ENCODE measurements at places on chromosomes 11 and 22. TPM values are rescaled to one million over a fixed set of nuclear protein-coding genes. Genes with fewer than 3 reads are reported as not detected.
A peak's percentile ranks its signal among the peaks of the same experiment; 100 is the strongest.

The SPDYC gene
- not detected for total RNA-seq

The TANGO2 gene
- 27.7 TPM for total RNA-seq

The HTR3A gene
- total RNA-seq, result 1.1 TPM

The C11orf58 gene
- 117 TPM for total RNA-seq

The FAM118A gene
- total RNA-seq, result 13.0 TPM

The HSCB gene
- total RNA-seq, result 13.2 TPM

The DEUP1 gene
- 0.57 TPM for total RNA-seq

The CRACR2B gene
- total RNA-seq, result 22.6 TPM

The CTSW gene
- 3.9 TPM for total RNA-seq

The C1QTNF4 gene
- total RNA-seq, result 0.25 TPM

The LIF gene
- total RNA-seq, result 10.7 TPM

The ABCC8 gene
- 1.3 TPM for total RNA-seq

- no peak for DNase-seq
- peaks cover 3% of the 10 kb centered on the region for H3K4me1 ChIP-seq
- no peak overlapping the region for H3K4me3 ChIP-seq
- H3K36me3 ChIP-seq, result no peaks in the 10 kb centered on the region
- H3K27ac ChIP-seq, result no peak overlapping the region
Observed at GRCh38 chr11:109971184-109971523, 122.0 kb upstream of the ZC3H12C start.

- no peaks in the 10 kb centered on the region for H3K36me3 ChIP-seq
- no peak overlapping the region for H3K4me3 ChIP-seq
- no peaks in the 10 kb centered on the region for H3K4me1 ChIP-seq
- H3K27ac ChIP-seq, result no peak overlapping the region
- no peak for DNase-seq
Observed at GRCh38 chr11:41446107-41446506, 13.3 kb downstream of the LRRC4C start.

DNA sequence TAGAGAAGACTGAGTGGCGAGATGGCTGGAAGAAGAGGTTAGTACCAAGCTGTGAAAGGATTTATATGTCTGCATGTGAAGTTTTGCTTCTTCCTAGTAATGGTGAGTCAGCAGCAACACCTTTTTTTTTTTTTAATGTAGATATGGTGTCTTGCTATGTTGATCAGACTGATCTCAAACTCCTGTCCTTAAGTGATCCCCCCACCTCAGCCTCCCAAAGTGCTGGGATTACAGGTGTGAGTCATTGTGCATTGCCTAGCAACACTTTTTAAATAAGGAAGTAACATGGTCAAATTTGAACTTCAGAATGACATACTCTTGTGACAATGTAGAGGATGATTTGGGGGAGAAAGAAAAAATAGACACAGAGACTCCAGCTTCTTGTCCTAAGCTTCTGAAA is 6.5 kb upstream of the CSTPP1 start:
- no peak for DNase-seq
- H3K27ac ChIP-seq, result no peak overlapping the region
- no peaks in the 10 kb centered on the region for H3K4me1 ChIP-seq
- H3K36me3 ChIP-seq, result no peaks in the 10 kb centered on the region

GRCh38 chr11:46294365-46295309 is 17.2 kb downstream of the CREB3L1 start:
- no peaks in the 10 kb centered on the region for H3K27me3 ChIP-seq
- peaks cover 4% of the 10 kb centered on the region for H3K4me1 ChIP-seq
- H3K27ac ChIP-seq, result no peak overlapping the region
- H3K36me3 ChIP-seq, result no peaks in the 10 kb centered on the region
- peak; percentile 69 for DNase-seq

GRCh38 chr11:36455658-36456111 is 54.4 kb downstream of the TRAF6 start:
- H3K27me3 ChIP-seq, result no peaks in the 10 kb centered on the region
- H3K27ac ChIP-seq, result peak overlapping the region; percentile 61
- peaks cover 3% of the 10 kb centered on the region for H3K4me1 ChIP-seq
- H3K4me3 ChIP-seq, result no peak overlapping the region

GRCh38 chr11:111541254-111542061 is 938 bp downstream of the LAYN start:
- H3K27ac ChIP-seq, result peak overlapping the region; percentile 48
- H3K27me3 ChIP-seq, result no peaks in the 10 kb centered on the region
- H3K4me1 ChIP-seq, result no peaks in the 10 kb centered on the region
- DNase-seq, result peak; percentile 73
- peak overlapping the region; percentile 44 for H3K4me3 ChIP-seq

- H3K27me3 ChIP-seq, result no peaks in the 10 kb centered on the region
- no peak overlapping the region for H3K27ac ChIP-seq
- H3K4me1 ChIP-seq, result no peaks in the 10 kb centered on the region
- no peak overlapping the region for H3K4me3 ChIP-seq
- no peaks in the 10 kb centered on the region for H3K36me3 ChIP-seq
- DNase-seq, result no peak
Observed at GRCh38 chr11:5040876-5041275, 5.5 kb upstream of the OR52J3 start.

DNA sequence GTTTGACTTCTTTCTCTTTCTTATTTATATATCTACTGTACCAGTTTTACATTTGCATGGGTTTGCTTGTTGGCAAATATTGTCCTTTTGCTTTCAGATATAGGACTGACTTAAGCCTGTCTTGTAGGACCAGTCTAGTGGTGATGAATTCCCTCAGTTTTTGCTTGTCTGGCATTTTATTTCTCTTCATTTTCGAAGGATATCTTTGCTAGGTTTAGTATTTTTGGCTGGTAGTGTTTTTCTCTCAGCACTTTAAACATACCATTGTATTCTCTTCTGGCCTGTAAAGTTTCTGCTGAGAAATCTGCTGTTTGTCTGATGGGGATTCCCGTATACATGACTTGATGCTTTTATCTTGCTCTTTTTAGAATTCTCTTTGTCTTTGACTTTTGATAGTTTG is 14.2 kb upstream of the ZBED5 start:
- H3K27me3 ChIP-seq, result no peaks in the 10 kb centered on the region
- H3K4me3 ChIP-seq, result no peak overlapping the region
- no peak for DNase-seq
- H3K4me1 ChIP-seq, result no peaks in the 10 kb centered on the region
- H3K27ac ChIP-seq, result no peak overlapping the region
- no peaks in the 10 kb centered on the region for H3K36me3 ChIP-seq

GRCh38 chr11:91587131-91587530 is 637.5 kb upstream of the FAT3 start:
- DNase-seq, result no peak
- H3K27me3 ChIP-seq, result no peaks in the 10 kb centered on the region
- no peak overlapping the region for H3K27ac ChIP-seq
- no peaks in the 10 kb centered on the region for H3K4me1 ChIP-seq
- no peak overlapping the region for H3K4me3 ChIP-seq

DNA sequence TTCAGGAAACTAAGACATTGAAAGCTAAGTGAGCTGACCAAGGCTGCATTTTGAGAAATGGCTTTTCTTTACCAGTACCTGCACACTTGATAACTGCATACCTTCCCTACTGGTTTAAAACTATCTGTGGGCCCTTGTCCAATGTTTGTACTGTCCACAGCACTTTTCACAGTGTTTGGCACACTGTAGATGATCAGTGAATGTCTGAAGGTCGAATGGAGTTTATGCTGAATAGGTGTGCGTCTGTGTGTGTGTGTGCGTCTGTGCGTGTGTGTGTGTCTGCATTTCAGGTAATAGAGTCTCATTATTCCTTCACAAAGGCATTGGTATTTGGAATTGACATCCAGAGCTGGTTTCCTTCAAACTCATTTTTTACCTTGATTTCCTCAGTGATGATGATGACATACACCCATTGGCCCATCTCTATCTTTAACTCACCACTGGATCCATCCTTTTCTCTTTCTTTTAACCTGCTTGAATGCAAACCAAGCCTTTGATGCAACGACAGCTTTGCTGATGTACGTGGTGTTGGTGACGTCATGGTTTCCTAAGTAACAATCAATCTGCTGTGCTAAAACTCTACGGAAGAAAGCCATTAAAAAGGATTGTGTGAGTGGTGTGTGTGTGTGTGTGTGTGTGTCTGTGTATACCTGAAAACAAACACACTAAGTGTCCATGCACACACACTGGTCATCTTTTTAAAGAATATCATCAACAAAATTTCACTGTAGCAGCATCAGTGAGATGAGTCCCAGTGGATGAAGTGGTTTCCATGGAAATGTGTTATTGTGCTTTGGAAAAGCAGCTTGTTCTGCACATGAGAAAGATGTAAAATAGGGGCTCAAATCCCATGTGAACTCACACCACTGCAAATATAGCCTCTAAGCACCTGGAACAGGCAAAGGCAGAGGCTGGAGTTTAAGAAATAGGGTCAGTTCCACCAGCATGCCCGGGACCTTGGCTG is 490.2 kb upstream of the B3GAT1 start:
- H3K36me3 ChIP-seq, result no peaks in the 10 kb centered on the region
- no peak for DNase-seq
- H3K4me1 ChIP-seq, result no peaks in the 10 kb centered on the region
- no peak overlapping the region for H3K27ac ChIP-seq
- no peaks in the 10 kb centered on the region for H3K27me3 ChIP-seq

DNA sequence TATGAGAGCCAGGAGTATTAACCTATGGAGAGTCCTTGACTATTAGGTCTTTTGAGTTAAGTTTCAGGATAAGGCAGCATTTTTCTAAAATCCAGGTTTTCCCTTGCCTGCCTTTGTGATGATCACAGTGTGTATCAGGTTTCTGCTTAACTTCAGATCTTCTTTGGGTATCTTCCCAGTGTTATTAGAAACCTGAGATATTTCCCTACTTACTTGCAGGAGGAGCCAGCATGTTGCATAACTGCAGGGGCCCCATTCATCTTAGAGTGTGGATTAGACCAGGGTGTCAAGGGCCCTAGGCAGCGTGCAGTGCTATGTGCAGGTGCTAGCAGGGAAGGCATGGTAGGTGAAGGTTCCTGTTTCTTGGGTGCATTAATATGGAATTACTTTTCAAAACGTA is 69.5 kb downstream of the ZNRF3 start:
- H3K36me3 ChIP-seq, result no peaks in the 10 kb centered on the region
- H3K27me3 ChIP-seq, result no peaks in the 10 kb centered on the region
- H3K4me1 ChIP-seq, result peaks cover 22% of the 10 kb centered on the region
- DNase-seq, result no peak
- no peak overlapping the region for H3K4me3 ChIP-seq

GRCh38 chr22:32336771-32337424 is 20.8 kb upstream of the RFPL3 start:
- peaks cover 2% of the 10 kb centered on the region for H3K4me1 ChIP-seq
- DNase-seq, result no peak
- no peaks in the 10 kb centered on the region for H3K36me3 ChIP-seq
- no peak overlapping the region for H3K4me3 ChIP-seq
- H3K27me3 ChIP-seq, result no peaks in the 10 kb centered on the region

- H3K27me3 ChIP-seq, result no peaks in the 10 kb centered on the region
- no peaks in the 10 kb centered on the region for H3K36me3 ChIP-seq
- H3K27ac ChIP-seq, result no peak overlapping the region
- no peak for DNase-seq
Observed at GRCh38 chr11:6757373-6757967, 14.3 kb downstream of the OR2AG2 start.

- H3K4me1 ChIP-seq, result no peaks in the 10 kb centered on the region
- no peaks in the 10 kb centered on the region for H3K27me3 ChIP-seq
- no peak overlapping the region for H3K27ac ChIP-seq
- DNase-seq, result no peak
Observed at GRCh38 chr11:9112075-9112474, 20.7 kb upstream of the SCUBE2 start.

- H3K4me1 ChIP-seq, result no peaks in the 10 kb centered on the region
- no peak overlapping the region for H3K4me3 ChIP-seq
- H3K27ac ChIP-seq, result no peak overlapping the region
- no peak for DNase-seq
- H3K27me3 ChIP-seq, result no peaks in the 10 kb centered on the region
Observed at GRCh38 chr11:84234011-84234410, 947.8 kb upstream of the CCDC90B start.

DNA sequence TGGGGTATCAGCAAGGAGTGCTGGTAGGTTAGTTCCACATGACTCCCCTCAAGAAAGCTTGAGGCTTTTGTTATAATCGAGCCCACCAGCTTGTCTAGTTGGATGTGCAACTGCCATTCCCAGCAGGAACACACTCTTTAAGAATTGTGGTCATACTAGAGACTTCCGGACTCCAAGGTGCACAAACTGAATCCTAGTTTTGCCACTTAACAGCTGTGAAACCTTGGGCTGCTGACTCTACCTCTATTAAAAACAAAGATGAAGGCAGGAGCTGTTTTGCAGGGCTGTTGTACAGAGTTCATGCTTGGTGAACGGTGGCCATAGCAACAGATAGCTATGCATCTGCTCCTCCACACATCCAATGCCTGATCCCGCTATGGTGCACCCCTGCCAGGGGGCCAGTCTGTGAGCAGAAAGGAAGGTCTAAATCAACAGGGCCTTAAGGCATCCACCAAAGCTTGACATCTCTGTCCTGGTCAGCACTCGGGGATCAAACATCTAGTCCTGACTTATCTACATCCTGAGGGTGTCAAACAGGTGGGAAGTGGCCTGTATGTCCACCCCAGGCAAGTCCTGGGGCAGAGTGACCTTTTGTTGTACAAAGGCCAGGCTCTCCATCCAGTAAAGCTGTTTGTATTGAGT is 36.4 kb downstream of the DKK3 start:
- no peaks in the 10 kb centered on the region for H3K4me1 ChIP-seq
- peak; percentile 65 for DNase-seq
- no peak overlapping the region for H3K4me3 ChIP-seq
- no peaks in the 10 kb centered on the region for H3K36me3 ChIP-seq

DNA sequence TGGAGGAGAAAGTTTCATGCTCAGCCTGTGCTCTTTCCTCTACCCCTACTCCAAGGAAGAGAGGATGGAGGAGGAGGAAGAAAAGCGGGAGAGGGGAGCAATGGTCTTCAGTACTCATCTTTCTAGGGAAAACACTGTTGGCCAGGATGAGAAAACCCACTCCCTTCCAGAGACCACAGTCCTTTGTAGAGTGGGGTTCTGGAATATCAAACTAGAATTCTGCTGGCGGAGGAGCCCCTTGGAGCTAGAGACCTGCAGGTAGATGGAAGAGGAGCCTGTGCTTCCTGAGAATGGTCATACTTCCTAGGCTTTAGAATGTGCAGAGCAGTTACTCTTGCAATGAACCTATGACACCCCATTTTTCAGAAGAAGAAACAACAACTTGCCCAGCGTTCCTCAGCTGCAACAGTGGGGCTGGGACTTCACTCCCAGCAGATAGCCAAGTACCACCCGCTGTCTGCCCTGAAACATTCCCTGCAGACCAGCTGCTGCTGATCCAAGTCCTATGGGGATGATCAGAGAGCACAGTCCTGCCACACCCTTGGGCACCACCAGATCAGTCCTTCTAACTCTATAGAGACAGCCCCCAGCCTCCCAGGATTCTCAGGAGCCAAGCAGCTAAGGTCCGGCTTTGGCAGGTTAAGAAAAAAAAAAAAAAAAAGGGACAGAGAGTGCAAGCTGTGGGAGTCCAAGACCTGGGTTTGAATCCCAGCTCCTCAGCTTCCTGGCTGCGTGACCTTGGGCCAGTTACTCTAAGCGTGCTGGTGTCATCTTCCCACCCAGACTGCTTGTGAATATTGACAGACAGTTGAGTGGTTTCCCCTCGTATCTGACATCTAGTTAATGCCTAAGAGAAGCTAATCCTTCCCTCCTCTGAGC is 664 bp downstream of the PTGDR2 start:
- H3K36me3 ChIP-seq, result peaks cover 3% of the 10 kb centered on the region
- H3K27me3 ChIP-seq, result no peaks in the 10 kb centered on the region
- no peak overlapping the region for H3K27ac ChIP-seq

GRCh38 chr11:19320827-19321226 is 80.1 kb upstream of the E2F8 start:
- DNase-seq, result no peak
- no peaks in the 10 kb centered on the region for H3K27me3 ChIP-seq
- H3K36me3 ChIP-seq, result no peaks in the 10 kb centered on the region
- no peak overlapping the region for H3K27ac ChIP-seq
- H3K4me1 ChIP-seq, result no peaks in the 10 kb centered on the region

- peak; percentile 30 for DNase-seq
- H3K4me3 ChIP-seq, result no peak overlapping the region
- H3K36me3 ChIP-seq, result no peaks in the 10 kb centered on the region
- H3K27me3 ChIP-seq, result no peaks in the 10 kb centered on the region
Observed at GRCh38 chr11:100546714-100547113, 140.4 kb upstream of the ARHGAP42 start.
